ENCODE measurements at places on chromosomes 11 and 22.

GRCh38 chr11:47437746-47438418 lies 11.1 kb downstream of the RAPSN start:
- no peak for DNase-seq

DNA sequence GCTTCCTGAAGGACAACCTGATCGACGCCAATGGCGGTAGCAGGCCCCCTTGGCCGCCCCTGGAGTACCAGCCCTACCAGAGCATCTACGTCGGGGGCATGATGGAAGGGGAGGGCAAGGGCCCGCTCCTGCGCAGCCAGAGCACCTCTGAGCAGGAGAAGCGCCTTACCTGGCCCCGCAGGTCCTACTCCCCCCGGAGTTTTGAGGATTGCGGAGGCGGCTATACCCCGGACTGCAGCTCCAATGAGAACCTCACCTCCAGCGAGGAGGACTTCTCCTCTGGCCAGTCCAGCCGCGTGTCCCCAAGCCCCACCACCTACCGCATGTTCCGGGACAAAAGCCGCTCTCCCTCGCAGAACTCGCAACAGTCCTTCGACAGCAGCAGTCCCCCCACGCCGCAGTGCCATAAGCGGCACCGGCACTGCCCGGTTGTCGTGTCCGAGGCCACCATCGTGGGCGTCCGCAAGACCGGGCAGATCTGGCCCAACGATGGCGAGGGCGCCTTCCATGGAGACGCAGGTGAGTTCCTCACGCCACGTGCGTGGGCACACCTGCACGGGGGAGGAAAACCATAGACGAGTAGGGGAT lies 1.5 kb downstream of the BCR start:
- DNase-seq, result no peak

DNA sequence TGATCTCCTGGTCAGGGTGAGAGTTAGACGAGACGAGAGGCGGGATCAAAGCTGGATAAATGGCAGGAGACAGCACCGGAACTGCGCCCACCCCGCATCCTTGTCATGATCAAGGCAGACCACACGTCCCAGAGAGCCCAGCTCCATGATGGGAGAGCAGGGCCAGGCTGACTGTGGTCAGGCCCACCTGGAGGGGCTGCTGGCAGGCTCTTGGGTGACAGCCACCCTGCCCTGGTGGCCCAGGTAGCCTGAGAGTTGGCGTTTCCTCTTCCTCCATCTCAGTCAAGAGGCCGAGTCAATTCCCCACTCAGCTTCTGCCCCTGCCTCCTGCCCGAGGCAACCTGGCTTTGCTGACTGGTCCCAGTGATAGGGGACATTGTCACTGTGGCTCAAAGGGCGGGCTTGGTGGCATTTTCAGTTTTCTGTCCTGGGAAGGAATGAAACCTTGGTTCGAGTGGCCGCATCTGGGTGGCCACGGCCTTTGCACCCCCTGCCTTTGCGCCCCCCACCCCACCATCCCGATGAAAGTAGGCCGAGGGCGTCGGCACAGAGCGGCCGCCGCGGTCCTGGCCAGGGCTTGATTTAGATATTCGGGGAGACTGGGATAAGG lies 60.8 kb upstream of the PPARA start:
- DNase-seq, result no peak

GRCh38 chr22:20433686-20434241 lies 3.9 kb downstream of the SCARF2 start:
- no peak for DNase-seq

DNA sequence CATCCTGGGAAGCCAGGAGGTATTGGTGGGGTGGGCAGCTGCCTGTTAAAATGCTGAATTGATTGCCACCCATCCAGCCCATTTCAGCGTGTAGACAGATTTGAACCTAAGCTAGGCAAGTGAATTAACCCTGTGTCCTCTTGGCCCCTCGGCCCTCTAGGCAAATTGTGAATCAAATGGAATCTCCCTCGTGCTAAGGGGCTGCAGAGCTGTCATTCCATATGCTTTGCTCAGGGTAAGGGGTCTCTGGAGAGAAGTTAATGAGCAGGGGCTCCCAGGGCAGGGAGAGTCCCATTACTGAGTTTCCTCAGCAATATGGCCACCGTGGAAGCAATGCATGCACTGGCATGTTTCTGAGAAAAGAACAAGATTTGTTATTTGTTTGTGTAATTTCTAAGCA lies 117.7 kb upstream of the RCN1 start:
- no peak for DNase-seq

GRCh38 chr11:15476371-15476917 lies 361.7 kb downstream of the INSC start:
- DNase-seq, result no peak

- DNase-seq, result no peak
Observed at GRCh38 chr11:93166862-93167261, 30.9 kb downstream of the SLC36A4 start.

GRCh38 chr22:22103078-22103875 lies 120.7 kb upstream of the TOP3B start:
- DNase-seq, result no peak

DNA sequence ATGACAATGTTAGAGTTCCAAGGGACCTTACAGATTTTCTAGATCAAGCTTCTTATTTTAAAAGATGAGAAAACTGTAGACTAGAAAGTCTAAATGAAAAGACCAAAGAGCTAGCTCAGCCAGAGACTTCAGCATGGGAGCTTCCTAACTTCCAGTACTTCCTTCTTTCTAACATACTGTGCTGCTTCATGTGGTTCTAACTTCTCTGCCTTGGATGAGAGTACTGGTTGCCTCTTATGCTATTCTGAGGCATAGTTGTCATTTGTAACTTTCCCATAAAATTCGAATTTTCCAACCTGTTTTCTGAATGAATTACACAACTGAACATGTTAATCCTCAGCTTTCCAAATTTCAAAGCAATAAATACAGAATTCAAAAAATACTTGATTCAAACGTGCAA lies 1.8 kb downstream of the MTMR2 start:
- DNase-seq, result no peak

- no peak for DNase-seq
Observed at GRCh38 chr11:47913529-47914244, 65.5 kb upstream of the NUP160 start.

DNA sequence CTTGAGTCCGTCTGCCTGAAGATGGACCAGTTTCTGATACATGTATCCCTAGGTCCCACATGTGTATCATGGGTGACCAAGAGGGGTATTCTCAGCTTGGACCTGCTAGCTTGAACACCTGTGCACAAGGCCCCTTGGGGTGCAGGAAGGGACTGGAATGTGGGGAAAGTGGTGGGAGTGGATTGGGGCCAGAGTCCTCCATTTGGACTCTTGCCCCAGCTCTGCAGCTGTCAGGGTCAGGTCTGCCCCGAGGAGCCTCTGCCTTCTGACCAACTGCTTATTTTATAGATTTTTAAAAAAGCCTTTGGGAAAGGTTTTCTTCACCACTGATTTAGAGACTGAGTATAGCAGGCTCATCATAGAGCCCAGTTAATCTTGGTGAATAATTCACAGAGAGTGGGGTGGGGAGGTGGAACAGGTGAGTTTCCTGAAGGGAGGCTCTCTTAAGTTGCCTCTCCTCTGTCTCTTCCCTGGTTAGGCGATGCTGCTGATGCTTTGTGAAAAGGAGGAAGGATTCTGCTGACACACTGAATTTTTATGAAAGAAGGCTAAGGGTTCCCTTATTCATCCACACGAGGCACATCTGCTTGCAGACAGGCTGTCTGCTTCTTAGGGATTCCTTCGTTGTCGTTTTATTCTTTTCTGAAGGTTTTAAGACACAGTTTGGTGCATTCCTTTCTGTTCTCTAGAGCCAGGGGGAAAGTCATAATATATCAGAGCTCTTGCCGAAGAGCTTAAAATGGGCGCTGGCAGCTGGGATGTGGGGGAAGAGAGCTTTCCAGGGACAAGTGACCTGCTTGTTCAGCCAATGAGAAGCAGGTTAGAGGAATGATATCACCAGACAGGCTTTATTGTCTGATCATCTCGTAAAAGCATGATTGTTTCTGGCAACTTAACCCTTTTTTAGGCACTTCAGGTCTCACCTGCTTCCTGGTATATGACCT lies 19.9 kb downstream of the TRIM44 start:
- DNase-seq, result peak; percentile 85

DNA sequence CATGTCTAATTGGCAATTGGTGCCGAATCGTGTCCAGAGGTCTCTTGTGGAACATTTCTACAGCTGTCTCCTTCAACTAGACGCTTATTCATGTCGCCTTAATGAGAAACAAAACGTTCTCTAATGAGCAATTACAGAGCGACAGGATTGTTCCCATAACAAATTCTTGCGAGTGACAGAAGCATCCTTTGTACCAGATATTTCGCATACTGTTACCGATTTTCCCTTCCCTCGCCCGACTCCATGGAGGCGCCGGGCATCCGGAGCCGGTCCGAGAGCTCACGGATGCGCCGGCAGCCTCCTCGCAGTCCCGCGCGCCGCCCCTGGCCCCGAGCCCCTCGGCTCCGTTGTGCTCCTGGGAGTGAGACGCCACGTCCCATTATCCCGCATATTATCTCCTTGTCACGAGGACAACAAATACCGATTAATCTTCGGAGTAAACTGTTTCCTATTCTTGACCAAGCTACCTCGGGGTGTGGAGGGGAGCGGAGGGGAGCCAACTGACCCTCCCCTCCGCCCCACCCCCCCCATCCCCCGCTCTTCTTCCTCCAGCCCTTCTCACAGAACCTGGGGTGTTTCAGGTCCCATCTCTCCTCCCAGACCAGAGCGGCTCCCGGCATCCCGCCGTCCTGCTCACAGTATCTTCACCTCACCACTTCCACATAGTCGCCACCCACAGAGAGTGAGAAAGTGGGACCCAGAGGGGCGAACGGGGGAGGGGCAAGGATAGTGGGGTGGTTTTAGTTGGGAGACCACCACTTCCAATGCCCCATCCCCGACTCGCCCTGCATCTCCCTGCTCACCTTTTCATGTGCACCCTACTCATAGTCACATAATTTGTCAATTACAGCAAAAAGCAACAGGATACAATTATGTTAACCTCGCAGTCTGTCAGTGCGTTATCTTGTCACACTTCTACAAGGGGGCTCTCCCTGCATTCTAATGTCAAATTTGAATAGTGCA lies 11.4 kb downstream of the PAX6 start:
- no peak for DNase-seq

DNA sequence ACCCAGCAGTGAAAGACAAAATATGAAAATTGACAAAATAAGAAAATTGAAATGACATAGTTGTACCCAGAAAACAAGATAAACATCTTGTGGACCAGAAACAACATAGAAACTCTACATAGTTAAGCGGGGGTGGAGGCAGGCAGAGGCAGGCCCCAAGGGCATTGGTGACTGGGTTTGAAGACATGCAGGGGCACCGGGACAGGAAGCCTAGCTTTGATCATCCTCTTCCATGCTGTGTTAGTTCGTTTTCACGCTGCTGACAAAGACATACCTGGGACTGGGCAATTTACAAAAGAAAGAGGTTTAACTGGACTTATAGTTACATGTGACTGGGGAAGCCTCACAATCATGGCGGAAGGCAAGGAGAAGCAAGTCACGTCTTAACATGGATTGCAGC lies 33.5 kb upstream of the CRTAM start:
- DNase-seq, result no peak

DNA sequence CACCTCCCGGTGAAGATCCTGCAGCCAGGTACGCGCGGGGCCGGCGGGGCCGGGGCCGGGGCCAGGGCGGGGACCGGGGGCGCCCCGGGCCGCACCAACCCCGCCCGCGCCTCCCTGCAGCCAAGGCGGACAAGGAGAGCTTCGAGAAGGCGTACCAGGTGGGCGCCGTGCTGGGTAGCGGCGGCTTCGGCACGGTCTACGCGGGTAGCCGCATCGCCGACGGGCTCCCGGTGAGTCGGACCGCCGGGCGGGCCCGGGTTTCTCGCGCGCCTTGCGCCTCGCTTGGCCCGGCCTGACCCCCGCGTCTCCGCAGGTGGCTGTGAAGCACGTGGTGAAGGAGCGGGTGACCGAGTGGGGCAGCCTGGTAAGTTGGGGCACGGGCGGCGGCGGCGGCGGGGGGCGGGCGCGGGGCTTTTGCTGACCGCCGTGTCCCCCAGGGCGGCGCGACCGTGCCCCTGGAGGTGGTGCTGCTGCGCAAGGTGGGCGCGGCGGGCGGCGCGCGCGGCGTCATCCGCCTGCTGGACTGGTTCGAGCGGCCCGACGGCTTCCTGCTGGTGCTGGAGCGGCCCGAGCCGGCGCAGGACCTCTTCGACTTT lies 531 bp downstream of the PIM3 start:
- no peak for DNase-seq

DNA sequence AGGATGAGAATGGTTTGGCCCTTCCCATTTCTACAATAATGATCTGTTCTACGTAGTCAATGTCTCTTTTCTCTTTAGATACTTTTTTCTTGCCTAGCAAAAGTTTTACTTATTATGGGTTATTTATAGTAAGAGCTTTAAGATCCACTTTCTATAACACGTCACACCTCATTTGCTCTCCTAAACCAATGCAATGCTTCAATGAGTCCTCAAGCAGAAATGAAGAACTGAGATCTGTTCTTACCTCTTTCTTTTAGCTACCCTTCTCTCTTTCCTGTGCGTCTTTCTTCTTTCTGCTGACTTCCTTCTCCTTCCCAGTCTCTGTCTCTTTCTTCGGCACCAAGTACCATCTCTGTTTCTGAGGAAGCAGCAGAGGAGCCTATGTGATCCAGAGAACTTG lies 61.8 kb downstream of the SNX19 start:
- DNase-seq, result no peak

DNA sequence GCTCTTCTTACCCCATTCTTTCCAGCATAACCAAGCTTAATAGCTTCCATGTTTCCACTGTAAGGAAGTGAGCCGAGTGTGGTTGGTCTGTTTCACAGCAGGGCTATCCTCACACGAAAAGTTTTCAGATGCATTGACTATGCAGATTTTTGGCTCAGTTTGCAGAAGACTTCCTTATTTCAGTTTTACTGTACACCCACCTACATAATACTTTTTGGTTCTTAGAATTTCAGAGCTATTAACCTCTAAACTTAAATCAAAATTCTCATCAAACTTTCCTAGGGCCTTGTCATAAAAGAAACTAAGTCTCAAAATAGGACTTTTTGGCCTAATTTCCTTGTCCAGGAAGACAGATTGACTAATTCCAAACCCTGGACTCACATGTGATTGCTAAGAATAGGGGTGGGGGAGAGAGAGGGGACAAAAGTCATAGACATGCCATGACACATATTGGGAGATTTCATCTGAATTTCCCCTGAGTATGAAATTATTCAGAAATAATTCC lies 7.3 kb upstream of the EHF start:
- DNase-seq, result no peak
